Head of caudate nucleus (tissue), 42 donors: ENCODE measurements at places on chromosomes 4 and X.

DNA sequence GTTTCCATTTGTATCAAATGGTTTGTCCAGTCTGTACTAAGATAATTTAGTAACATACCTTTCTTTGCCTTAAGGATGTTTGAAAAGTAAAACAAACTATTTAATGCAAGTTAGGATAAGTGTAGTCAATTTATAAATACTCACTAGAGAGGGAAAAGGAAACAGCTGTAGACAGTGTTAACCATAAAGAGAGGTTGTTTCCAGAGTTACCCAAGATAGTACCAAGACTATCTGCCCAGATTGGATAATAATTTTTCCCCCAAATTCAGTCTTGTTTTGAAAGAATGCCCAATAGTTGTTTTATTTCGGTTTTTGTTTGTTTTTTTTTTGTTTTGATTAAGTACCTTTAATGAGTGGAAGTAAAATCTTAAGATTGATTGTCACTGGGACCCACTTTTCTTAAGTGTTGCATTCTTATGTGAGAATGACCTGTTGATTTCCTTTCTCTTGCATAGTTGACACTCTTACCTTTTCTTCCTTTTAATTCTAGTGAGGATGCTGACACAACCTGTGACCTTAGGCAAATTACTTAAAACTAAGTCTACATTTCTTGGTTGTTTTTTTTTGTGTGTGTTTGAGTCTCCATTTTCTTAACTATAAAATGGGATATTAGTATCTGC is 12.8 kb downstream of the AFF1 start:
- DNase-seq, result no peak

- no peak for DNase-seq
These were observed 53.7 kb upstream of the BCOR start for GRCh38 chrX:40151211-40152172.

GRCh38 chr4:1532549-1533395 is 126.5 kb upstream of the NKX1-1 start:
- no peak for DNase-seq

- DNase-seq, result no peak
These were observed 35.4 kb downstream of the SEL1L3 start for GRCh38 chr4:25827373-25827772.

GRCh38 chr4:54224996-54225597 is 4.0 kb upstream of the PDGFRA start:
- no peak for DNase-seq

DNA sequence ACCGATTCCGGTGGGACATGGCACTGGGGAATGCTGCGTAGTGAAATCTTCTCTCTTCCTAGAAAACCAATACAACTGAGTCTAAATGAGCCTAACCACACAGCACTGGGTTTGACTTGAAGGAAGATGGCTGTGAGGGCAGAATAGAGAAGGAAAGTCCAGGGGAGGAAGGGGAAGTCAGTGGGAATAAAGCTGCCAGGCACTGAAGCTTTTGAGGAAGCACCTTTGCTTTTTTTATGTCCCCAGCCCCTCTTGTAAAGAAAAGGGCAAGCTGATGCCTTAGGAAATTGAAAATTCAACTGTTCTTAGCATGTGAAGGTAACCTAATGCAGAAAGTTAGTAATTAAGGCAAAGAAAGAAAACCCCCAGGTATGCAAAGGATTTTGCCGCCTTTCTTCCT is 20.6 kb downstream of the MED28 start:
- DNase-seq, result no peak

- no peak for DNase-seq
These were observed 298.7 kb upstream of the EPHA5 start for GRCh38 chr4:65968831-65969558.

DNA sequence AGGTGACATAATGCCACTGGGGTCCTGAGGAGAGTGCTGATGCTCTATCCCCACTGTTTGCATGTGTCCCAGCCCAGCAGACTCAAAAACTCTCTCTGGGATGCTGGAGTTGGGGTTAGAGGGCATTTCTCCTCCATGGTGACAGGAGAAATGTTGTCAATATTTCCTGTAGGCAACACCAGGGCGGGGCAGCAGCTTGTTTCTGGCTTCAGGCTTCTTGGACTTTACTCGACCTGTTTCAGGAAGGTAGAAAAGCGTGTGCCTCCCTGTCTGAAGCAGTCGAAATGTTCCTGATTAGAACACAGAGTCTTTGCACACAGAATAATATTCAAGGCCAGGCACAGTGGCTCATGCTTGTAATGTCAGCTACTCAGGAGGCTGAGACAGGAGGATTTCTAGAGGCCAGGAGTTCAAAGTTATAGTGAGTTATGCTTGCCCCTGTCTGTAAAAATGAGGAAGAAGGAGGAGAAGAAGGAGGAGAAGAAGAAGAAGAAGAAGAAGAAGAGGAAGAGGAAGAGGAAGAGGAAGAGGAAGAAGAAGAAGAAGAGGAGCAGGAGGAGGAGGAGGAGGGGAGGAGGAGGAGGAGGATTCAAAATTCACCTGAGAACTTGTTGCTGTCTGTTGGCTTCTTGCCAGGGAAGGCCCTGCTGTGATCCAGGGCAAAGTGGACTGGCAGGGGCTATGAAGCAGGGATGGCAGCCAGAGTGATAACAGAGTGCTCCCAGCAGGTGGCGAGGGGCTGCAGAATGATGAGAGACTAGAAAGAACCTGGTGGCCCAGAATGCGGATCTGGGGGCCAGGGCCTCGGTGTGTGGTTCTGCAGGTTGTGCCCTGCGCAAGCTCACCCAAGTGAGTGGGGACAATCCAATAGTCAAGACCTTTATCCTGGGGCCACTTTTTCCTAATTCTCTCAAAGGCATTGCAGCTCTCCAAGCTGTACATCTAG is 82.9 kb downstream of the RTL5 start:
- DNase-seq, result no peak

GRCh38 chrX:46864606-46865005 is 27.8 kb downstream of the RP2 start:
- DNase-seq, result no peak

DNA sequence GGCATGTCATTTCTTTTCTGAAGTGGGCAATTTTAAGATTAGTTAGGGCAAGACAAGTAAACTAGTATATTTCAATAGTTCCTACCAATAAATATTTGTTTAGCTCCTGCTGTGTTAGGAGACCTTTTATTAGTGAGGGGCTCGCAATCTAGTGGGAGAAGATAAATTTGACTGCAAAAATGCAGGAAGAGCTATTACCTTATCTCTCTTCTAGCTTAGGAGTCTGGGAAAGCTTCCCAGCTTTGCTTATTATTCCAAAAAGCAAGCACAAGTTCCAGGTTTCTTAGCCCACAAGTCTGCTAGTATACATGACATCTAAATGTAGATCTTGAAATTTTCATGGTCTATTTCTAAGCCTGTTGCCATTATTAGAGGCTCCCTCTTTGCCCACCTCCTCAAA is 191.1 kb downstream of the GC start:
- DNase-seq, result no peak

GRCh38 chr4:33200377-33200776 is 2480.2 kb downstream of the PCDH7 start:
- DNase-seq, result no peak

GRCh38 chr4:174100910-174101309 is 182.6 kb downstream of the FBXO8 start:
- DNase-seq, result no peak

GRCh38 chrX:80879143-80879542 is 69.5 kb upstream of the BRWD3 start:
- peak; percentile 25 for DNase-seq

GRCh38 chr4:28555866-28556265 is 1695.2 kb downstream of the STIM2 start:
- no peak for DNase-seq

DNA sequence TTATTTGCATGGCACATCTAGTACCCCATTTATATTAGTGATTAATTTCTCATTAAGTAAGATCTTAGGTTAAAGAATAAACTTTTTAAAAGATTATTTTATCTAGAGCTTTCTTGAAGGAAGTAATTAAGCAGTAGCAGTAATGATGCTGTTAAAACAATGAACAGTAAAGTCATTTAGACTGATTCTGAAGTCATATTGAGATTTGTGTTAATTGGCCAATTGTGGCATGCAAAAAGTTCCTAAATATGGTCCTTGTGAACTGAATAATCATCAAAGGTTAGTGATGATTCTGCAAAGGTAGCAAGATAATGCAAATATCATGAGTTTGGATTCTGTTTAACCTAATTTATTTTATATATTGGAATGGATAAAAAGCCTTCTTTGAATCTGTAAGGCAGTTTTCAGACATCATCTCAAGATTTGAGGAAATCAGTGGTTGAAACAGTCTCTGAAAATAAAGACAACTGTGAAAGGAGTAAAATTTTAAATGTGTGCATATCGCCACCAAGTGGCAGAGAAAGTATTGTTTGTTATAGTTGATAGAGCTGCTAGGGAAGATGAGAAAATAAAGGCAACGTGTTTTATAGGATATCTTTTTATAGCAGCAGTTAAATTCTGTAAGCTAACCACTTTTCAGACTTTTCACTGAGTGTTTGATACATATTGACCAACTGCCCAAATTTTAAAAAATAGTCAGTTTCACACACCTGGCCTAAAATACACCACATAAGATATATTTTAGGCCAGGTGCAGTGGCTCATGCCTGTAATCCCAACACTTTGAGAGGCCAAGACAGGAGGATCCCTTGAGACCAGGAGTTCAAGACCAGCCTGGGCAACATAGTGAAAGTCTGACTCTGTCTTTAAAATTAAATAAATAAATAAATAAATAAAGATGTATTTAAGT is 79.6 kb downstream of the CCKAR start:
- peak; percentile 64 for DNase-seq

- DNase-seq, result no peak
These were observed 75.6 kb downstream of the AFAP1 start for GRCh38 chr4:7863911-7864681.

DNA sequence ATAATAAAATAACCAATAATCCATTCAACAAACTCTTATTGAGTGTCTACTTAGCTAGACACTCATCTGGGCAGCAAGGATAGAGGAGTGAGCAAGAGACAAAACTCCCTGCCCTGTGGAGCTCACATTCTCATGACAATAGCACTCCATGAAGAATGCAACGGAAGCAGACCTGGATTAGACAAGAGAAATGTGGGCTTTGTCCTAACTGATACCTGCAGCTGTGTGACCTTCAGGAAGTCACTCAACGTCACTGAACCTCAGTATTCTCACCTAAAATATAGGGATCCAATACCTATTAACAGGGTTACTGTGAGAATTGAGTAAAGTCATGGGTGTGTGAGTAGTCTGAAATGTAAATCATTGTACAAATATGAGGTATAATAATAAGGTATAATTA is 61.2 kb downstream of the NDNF start:
- DNase-seq, result no peak

GRCh38 chr4:177367336-177367735 is 57.7 kb downstream of the NEIL3 start:
- no peak for DNase-seq

DNA sequence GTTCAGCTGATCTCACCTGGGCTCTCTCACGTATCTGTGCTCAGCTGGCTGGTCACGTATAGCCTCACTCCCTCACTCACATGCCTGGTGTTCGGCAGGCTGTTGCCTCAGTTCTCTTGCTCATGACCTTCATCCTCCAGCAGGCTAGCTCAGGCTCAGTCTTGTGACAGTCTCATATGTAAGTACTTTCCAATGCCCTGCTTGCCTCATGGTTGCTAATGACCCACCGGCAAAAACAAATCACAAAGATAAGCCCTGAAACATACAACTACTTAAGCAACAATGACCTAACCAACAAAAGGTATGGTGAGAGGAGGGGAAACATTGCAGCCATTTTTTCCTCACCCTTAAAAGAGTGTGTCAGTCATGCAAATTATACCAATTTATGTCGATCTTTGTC is 25.0 kb downstream of the MEPE start:
- DNase-seq, result no peak

GRCh38 chr4:95213366-95213765 is 335.4 kb downstream of the UNC5C start:
- no peak for DNase-seq

- DNase-seq, result no peak
These were observed 56.7 kb downstream of the RAPGEF2 start for GRCh38 chr4:159159611-159160010.

GRCh38 chr4:66687459-66687858 is 857.8 kb downstream of the CENPC start:
- no peak for DNase-seq

DNA sequence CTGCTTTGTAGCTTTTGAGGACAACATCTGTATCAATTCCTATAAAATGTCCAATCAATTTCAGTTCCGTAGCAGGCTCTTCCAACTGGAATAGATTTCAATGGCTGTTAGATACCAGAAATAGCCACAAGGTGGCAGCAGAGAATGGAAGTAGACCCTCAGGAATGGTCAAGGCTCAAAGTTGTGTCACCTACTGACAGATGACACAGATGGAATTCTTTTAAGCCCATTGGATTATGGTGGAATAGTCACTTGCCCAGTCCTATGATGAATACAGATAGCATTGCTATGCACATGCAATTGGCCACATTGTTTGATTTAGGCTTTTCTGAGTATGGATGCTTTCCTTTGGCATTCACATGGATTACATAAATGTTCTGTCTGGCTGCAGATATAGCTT is 130.4 kb upstream of the RADX start:
- DNase-seq, result peak; percentile 72

DNA sequence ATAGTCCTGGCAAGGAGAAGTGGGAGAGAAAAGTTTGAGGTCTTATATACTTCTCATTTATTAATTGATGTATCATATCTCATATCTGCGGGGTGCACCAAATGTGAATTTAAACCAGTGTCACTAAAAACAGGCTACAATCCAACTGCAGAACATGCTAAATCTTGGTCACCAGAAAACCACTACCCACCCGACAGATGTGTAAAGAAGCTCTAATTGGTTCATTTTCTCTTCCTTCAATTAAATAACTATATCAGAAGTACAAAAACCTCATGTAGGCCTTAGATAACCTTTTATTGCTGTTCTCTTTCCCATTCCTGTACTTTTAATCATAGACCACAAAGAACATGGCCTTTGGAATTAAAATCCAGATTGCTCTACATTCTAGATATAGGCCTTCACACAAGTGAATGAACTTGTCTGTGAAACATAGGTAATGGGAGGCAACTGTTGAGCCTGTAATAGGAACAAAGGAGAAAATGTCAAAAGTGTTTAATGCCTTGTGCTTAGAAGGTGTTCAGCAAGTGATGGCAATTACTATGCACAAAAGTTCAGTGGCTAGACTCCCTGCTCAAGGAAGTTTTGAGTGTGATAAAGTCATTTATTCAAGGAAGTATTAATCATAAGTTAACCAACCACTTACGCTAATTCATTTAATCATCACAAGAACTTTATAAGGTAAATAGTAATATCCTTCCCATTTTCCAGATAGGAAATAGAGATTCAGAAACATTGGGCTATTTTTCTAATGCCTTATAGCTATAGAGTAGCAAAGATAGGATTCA is 425.6 kb downstream of the INPP4B start:
- no peak for DNase-seq

DNA sequence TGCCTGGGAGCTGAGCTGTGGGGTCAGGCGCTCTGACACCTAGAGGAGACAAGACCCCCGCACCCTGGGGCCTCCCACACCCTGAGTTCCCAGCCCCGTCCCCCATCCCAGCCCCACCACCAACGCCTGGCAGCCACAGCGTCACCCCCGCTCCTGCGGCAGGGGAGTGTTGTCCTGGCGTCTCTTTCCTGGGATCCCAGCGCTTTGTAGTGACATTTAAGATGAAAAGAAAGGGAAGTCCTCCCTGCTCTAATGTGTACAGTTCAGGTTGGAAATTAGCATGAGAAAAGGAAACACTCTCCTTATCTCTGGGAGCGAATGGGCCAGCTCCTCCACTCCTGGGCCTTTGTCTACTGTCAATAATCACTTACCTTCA is 112.1 kb downstream of the FAM53A start:
- DNase-seq, result no peak

GRCh38 chrX:73562458-73562857 is 539 bp upstream of the CHIC1 start:
- DNase-seq, result no peak

GRCh38 chr4:167238226-167238625 is 3.9 kb upstream of the SPOCK3 start:
- no peak for DNase-seq

- DNase-seq, result no peak
These were observed 263.5 kb upstream of the PCDH7 start for GRCh38 chr4:30456716-30457115.
